ENCODE measurements at places on chromosomes 12 and 14.

DNA sequence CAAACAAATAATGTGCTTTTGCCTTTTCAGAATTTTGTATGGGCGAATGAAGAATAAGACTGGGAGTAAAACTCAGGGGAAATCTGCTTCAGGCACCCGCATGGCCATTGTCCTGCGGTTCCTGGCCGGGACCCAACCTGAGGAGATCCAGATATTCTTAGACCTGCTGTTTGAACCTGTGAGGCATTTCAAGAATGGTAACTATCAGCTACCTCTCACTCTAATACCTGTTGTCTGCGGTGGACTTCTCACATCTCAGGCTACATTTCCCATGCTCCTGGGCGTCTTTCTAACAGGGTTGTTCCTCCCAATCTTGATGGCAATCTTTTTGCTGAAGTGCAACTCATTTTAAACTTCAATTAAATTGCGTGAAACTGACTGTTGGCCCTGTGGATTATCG is 47.1 kb downstream of the UTP20 start:
- DNase-seq = no peak

DNA sequence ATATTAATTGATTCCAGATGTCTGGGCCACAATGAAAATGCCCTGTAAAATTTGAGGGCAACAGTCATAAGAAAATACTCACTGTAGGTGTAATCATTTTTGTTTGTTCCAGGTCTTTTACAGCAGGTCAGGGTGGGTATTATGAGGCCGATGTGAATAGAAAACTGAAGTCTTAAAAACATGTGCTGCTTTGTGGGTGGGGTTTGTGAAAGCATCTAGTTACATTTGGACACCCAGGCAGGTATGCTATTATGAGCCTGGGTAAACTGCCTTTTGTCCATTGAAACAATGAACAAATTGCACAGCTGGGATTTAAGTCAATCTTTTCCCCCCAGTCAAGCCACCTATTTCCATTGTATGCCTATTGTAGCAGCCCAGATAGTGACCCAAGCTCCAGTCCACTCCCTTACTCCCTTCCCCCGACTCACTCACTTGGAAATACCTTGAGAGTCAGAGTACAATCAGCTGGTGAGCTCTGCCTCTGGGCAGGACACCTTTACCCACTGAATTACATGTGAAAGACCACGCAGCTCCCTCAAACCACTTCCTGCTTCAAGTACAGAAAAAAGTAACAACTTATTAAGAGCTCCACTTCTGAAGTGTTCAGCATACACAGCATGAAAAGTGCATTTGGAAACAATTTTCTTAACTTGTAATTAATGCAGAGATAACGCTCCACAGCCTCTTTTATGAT is 1.8 kb downstream of the IGF1 start:
- DNase-seq = no peak

DNA sequence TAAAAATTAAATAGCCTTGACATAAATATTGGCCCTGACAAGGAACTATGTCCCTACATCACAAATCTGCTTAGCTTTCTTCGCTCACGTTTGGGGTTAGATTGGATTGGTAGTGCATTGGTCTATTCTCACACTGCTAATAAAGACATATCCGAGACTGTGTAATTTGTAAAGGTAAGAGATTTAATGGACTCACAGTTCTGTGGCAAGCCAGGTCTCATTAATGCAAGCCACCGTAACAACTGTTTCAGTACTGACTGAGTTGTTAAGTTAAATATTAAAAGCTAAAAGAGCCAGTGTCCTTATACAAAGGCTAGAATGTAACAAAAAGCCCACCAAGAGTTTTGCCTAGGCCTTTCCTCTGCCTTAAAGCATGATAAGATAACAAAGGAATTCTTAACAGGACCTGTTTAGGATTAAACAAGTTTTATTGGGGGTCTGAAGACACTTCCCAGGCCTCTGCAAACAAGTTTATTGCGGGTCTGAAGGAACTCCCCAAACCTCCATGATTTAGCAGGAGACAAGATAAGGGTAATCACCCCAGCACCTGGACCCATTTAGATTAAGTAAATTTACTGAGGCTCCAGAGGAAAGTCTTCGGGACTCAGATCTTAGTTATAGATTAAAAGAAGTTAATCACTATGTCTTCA is 88.2 kb upstream of the PTGDR start:
- no peak for DNase-seq

GRCh38 chr12:124191024-124191359 is 103.9 kb upstream of the RFLNA start:
- DNase-seq = peak; percentile 52

DNA sequence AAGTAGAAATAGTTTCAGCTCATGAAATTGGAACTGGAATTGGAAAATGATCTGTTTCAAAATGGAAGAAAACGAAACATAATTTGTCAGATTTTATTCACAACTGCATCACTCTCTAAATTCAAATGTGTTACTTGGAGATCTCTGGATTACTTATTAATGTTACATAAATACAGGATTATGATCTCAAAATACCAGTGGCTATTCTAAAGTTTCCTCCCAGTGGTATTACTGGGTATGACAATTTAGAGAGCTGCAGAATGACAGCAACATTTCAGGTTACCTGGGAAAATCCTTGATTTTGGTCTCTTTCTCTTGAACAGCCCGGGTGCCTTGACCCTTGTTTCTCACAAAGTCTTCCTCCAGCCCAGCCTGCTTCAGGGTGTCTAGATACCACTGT is 14.2 kb downstream of the FAM161B start:
- DNase-seq = no peak

GRCh38 chr14:104968541-104969401 is 9.4 kb downstream of the AHNAK2 start:
- peak; percentile 35 for DNase-seq

DNA sequence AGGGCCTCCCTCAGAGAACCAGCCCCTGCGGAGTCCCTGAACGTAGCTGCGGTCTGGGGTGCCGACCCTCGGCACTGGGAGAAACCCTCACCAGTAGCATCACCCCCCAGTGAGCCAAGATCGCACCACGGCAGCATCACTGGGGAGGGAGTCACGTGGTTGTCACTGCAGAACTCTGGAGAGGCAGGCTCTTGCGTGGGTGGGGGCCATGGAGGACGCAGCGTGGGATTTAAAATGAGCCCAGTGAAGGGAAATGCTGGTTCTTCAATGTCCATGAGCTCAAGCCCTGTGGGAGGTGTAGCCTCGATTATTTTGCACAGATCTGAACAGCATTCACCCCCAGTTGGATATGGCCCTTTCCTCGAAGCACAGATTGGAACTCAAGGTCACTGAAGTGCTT is 3.9 kb upstream of the GALNT9 start:
- DNase-seq = no peak

- DNase-seq = no peak
Measured at GRCh38 chr12:86193931-86194330, 62.3 kb downstream of the MGAT4C start.

- no peak for DNase-seq
Measured at GRCh38 chr14:51242545-51243490, 2.8 kb downstream of the TMX1 start.

DNA sequence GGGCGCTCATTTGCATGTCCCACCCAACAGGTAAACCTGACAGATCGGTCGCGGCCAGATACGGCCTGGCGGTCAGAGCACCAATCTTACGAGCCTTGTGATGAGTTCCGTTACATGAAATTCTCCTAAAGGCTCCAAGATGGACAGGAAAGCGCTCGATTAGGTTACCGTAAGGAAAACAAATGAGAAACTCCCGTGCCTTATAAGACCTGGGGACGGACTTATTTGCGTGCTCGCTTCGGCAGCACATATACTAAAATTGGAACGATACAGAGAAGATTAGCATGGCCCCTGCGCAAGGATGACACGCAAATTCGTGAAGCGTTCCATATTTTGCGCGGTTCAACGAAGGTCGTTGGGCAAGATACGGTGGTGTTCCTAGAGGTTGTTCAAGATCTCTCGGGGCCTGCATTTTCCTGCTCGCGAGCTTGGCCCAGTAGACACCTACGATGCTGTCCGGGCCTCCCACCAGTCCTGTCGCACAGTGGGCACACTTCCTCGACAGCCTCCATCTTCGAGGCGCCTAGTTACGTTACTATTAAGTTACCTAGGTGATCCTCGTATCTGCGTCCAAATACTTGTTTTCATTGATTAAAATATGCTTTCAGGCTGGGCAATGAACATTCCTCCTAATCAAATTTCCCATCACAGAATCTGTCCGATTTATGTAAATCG is at the start of gene RNU6-7:
Gene RNU6-7, plus strand, starts transcription at position 230 of the 675 bp plus-strand sequence.
- no peak for DNase-seq

DNA sequence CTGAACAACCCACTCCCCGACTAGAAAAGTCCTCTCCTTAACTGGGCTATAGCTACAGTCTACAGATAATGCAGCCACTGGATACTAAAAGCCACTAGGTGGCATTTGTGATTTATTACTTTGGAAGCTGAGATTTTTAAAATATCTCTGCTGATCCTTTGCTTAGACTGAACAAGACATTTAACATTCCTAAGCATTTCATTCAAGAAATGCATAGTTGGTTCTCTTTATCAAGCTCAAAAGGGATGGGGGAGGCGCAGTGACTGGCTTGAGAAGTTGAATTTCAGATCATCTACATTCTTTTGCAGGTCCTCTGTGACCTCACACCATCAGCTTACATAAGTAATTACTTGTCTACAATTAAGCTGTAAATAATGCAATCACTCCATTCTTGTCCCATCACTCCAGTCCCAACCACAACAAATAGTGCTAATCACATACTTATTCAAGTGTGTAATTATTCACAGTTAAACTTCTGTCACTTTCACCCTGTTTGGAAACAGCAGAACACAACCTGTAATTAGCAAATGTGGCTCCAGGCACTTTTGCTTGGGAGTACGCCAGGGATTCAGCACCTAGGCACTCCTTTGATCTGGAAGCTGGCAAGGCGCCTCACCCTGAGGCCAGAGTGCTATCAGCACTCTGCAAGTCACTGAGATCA is 203.6 kb downstream of the NOVA1 start:
- no peak for DNase-seq

DNA sequence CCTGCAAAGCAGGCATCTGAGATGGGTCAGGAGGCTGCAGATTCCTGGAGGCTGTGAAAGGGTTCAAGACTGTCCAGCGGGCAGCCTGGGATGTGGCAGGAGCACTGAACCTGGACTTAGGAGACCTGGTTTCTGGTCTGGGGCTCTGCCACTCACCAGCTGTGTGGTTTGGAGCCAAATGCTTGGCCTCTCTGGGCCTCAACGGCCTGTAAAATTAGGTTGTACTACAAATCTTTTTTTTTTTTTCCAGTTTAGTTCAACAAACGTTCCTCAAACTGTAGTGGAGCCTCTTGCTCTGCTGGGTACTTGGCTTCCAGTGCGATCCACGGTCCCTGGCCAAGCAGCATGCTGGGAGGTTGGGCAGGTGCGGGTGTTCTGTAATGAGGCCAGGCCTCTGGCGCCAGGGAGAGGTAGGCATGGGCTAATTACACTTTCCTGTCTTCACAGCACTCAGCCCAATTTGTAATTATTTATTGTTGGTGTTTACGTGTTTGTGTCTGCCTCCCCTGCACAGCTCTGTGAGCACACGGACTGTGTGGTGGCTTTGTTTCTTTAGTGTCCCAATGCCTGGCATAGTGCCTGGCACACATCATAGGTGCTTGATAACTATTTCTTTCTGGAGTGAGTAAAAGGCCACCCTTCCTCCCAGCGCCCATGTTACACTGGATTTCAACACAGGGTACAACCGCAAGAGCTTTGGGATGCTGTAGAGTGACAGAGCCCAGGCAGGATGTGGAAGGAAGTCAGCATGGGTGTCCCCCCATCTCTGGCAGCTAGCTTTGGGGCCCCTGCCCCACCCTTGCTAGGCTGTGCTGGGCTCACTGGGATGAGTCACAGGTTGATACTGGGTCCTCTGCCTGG is 5.8 kb upstream of the KRT80 start:
- DNase-seq = no peak

- peak; percentile 68 for DNase-seq
Measured at GRCh38 chr12:132222096-132222807, 78.0 kb downstream of the NOC4L start.

DNA sequence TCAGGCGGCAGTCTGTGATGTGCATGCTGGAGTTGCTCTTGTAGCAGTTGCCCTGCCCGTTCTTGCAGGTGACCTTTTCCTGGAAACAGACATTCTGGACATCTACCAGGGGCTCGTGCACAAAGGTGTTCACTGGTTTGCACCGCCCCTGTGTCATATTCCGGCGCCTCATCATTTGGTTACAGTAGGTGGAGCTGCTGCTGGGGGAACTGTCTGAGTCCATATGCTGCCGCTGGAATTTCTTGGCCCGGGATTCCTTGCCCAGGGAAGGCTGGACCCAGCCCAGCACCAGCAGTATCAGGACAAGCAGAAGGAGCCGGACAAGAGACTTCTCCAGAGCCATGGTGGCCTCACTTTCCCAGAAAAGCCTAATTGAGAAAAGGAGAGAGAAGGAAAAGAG is 918 bp downstream of the RNASE1 start:
- DNase-seq = no peak

DNA sequence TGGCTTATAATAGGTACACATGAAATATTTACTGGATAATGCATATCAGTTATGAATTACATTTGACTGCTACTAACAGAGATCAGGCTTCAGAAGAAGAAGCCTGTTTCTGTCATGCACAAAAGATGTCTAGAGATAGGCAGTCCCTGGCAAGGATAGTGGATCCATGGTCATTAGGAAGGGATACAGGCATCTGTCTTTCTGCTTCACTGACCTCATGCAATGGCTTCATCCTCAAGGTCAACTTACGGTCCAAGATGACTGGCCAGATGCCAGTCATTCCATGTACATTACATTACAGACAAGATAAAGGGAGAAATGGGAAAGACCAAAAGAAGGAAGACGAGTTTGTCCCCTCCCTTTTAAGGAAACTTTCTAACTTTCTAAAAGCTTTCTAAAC is 94.0 kb downstream of the NUAK1 start:
- DNase-seq = peak; percentile 80

- peak; percentile 86 for DNase-seq
Measured at GRCh38 chr12:7498809-7499208, 4.8 kb downstream of the CD163 start.

DNA sequence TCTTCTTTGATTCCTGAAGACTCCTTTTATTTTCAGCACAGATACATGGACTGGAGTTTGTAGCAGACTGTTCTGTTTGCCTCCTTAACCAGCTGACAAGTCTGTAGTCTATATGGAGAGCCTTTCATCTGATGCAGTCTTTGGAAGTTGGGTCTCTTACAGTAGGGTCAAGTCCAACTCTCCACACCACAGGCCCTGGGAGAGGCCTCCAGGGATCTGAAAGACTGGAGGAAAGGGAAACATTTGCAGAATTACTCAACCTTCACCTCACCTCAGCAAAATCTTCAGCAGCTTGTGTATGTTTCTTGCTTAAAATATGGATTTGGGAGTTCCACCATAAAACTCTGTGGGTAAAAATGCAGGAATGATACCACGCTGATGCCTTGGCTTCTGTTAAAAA is 188.4 kb downstream of the MSRB3 start:
- no peak for DNase-seq
